Activated CD8-positive, alpha-beta memory T cell treated with anti-CD3 and anti-CD28 coated beads for 24 hours (primary cell): ENCODE measurements at places on chromosomes 3 and 15.

- no peak for DNase-seq
Measured at GRCh38 chr3:136753326-136753939, 1.3 kb upstream of the STAG1 start.

DNA sequence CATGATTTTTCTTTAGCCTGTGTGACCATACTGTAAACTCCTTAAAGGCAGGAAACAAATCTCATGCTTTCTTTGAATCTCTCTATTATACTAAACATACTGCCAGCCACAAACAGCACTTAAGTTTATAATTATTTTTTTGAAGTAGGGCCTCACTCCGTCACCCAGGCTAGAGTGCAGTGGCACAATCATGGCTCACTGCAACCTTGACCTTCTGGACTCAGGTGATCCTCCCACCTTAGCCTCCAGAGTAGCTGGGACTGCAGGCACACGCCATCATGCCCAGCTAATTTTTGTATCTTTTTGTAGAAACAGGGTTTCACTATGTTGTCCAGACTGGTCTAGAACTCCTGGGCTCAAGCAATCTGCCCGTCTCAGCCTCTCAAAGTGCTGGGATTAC lies 14.5 kb upstream of the SLITRK3 start:
- DNase-seq = no peak

GRCh38 chr15:68574046-68574445 lies 4.7 kb upstream of the CORO2B start:
- DNase-seq = no peak

GRCh38 chr3:157175691-157176507 lies 16.0 kb upstream of the CCNL1 start:
- DNase-seq = peak; percentile 63

DNA sequence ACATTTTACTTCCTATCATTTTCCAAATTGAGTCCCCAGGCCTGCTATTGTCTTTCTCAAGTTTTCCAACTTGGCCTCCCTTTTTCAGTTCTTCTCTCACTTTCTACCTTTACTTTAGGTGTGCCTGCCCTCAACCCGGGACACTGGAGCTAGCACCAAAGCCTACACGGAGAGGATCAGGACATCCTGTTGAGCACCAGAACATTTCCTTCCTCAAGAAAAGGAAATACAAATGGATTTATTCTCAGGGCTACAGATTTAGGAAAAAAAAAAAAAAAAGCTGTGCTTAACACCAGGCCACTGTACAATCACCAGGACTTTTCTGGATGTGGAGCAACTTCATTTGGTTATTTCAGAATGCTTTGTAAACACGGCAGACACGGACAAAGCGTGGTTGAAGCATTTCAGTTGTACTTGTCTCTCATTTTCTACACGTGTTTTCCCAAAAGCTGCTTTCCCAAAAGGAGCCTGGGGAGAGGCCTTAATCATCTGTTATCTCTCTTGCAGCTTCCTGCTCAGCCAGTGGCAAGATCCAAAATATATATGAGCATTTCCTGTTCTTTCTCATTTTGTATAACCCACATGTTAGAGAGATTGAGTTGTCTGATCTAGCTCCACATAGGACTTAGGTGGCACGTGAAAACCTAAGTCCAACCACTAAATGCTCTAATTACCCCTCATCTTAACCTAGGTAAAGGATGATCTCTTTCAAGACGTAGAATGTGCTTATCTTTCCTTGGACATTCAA lies 15.5 kb upstream of the ATP1B3 start:
- DNase-seq = no peak

DNA sequence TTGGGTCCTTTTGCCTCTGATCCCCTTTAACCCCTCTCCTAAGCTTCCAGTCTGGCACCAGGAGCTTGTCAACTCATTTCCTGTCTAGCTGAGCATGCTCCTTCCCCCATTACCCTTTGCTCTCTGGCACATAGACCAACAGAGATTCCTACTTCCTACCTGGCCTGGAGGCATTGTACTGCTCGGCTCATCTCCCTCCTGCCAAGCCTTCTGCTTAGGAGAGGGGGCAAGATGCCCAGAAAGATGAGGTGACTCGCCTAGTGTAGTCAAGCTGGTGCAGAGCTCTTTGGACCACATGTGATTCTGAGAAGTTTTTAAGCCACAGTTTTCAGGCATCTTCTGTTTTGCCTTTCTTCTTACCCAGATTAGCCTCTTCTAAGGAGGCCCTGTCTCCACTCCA lies 95.4 kb downstream of the ZNF621 start:
- DNase-seq = no peak

- no peak for DNase-seq
Measured at GRCh38 chr3:28066020-28066419, 175.4 kb upstream of the CMC1 start.

DNA sequence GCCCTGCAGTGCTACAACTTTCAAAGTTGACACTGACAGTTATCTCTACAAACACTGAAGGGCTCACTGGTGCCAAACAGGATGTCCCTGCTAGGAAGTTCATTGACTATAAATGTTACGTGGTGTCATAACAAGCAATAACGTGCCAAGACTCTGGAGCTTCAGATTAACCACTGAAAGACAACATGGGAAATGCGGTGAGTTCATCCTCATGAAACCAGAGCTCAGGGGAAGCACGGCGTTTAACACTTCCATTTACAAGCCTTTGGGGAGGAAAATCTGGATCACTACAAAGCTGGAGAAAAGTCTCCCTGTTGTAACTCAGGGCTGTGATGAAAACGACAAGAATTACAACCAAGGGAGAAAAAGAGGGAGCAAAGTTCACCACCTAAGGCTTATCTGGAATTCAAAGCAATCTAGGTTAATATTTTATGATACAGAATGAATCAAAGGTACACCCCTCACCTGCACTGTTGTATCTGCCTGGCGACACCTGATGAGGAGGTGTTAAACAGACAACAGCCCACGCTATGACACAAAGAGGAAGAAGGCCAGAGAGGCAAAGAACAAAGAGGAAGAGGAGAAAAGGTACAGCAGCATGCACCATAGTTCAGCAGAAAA lies 27.0 kb downstream of the SHQ1 start:
- DNase-seq = no peak

DNA sequence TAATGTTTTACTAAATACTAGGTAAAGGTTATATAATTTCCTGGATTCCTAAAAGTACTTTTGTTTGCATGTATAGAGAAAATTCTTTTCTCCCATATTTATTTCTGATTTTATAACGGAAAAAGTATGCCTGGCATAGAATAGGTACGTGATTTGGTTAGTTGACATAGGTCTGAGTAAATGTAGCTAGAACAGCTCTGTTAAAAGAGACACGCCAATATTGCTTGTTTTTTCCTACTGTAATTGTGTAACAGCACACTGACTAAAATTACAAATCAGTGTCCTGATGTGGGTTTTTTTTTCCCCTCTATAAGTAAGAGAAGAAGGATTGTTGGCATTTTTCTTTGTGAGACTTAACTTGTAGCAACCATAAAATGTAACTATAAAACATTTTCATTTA lies 26.7 kb downstream of the KLHL24 start:
- no peak for DNase-seq

DNA sequence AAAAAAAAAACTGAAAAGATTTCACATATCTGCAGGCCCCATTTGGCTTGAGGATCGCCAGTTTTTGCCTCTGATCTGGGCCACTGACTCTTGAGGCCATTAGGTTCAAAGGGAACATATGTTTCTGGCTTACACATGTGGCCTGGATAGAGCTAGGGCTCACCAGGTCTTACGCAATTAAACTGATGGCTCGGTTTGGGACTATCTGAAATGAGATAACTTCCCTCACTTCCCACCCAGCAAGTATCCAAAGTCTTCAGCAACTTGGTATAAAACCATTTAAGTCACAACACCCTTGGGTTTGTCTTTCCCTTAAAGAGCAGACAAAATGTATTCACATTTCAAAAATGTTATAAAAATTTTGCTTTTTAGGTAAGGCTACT lies 36.3 kb downstream of the LRIG1 start:
- DNase-seq = no peak

- DNase-seq = no peak
Measured at GRCh38 chr15:59543721-59544547, 67.6 kb upstream of the GCNT3 start.

GRCh38 chr15:43126356-43126755 lies 7.0 kb upstream of the TMEM62 start:
- no peak for DNase-seq

DNA sequence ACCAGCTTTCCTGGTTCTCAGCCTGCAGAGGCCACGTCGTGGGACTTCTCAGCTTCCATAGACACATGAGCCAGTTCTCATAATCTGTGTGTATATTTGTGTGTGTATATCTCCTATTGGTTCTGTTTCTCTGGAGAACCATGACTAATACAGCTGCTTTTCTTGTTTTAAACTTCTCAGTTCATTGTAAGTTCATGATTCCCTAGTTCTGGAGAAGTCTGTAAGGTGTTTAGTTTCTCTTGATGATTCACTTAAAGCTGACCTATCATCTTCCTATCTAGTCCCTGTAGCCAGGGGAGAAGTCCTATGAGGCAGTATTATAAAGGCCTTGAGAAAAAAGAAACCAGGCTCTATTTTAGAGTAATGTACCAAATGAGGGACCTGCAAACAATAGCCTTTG lies 147.7 kb downstream of the RYR3 start:
- DNase-seq = no peak

DNA sequence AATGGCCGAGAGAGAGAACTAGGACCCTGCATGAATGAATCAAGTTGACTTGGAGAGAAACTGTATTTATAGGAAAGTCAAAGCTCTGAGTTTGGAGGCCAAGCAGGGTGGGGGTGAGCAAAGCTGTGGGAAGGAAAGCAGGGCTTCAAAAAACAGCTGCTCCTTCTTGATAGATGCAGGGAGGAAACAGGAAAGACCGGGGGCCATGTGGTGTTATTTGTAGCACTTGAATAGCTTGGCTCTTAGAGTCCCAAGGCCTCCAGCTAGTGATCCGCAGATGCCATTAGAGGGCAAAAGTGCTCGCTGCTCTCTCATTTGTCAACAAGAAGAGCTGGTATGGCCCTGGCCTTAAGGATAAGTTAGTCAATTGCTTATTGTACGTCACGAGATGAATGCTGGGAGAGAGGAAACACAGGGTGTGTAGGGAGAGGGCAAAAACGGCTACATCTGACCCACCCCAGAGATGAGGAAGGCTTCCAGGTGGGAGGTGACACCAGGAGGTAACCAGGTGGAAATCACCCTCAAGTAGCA lies at the start of gene ALG1L2:
Gene ALG1L2, plus strand, starts transcription at position 481 of the 531 bp plus-strand sequence. CDS start 186 bp downstream, outside the sequence.
- DNase-seq = no peak

- peak; percentile 28 for DNase-seq
Measured at GRCh38 chr3:194876403-194877095, 190.9 kb downstream of the FAM43A start.

GRCh38 chr3:335240-335639 lies 138.7 kb downstream of the CHL1 start:
- no peak for DNase-seq

DNA sequence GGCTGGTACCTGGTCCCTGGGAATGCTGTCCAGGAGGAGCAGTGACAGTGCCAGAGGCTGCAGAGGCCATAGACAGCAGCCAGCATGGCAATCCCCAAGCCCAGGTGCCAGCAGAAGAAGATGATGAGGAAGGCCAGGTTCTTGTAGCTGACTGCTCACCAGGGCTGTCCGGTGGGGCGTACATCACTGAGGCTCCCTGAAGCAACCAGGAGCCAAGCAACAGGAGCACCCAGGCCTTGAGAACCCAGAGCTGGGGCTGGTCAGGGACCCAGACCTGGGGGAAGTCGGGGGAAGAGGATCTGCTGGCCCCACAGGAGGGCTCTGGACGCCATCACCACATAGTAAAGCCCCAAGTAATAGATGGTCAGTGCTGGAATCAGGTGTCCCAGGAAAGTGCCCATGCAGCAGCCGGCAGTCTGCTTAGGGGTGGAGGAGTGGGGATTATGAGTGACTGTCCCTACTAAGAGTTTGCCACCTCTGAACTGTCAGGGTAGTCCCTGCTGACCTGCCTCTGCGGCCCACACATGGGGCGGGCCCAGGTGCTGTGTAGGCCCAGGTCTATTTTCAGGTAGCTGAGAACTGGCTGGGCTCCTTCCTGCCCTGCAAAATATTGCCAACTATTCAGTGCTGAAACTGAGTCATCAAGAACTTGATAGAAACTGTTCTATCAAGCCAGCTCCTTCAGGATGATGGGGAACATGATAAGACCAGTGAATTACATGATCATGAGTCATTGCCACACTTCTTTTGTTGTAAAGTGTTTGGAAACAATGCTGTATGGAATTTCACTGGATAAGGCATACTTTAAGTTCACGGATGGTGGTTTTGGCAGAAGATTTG lies 68.7 kb downstream of the CHRD start:
- DNase-seq = no peak

GRCh38 chr15:46710401-46710960 lies 1006.8 kb upstream of the SEMA6D start:
- DNase-seq = no peak

DNA sequence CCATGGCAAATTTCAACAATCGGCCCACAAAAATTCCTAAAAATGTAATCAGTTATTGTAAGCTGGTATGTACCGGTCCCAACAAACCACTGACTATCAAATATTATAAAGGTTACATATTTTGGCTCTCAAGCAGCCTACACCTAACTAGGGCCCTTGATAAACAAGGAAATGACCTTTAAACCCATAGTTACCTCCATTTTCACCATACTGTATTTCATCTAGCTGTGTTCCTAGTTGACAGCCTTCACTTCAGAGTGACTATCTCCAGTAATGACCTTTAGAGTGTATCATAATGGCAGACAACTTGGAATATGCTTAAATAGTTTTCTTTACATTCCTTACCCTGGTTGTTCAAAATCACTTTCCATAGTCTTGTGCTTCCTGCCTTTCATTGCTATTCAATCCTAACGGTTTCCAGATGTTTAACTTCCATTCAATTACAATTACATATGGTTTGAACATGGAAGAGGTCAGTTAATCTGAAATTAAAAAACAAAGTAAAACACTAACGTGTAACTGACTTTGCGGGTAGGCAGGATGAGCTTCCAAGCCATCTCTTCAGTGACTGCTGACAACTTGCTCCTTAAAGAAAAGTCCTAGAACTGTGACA lies 111.9 kb upstream of the TSC22D2 start:
- no peak for DNase-seq

GRCh38 chr3:129824926-129825541 lies 68.5 kb downstream of the TMCC1 start:
- no peak for DNase-seq

DNA sequence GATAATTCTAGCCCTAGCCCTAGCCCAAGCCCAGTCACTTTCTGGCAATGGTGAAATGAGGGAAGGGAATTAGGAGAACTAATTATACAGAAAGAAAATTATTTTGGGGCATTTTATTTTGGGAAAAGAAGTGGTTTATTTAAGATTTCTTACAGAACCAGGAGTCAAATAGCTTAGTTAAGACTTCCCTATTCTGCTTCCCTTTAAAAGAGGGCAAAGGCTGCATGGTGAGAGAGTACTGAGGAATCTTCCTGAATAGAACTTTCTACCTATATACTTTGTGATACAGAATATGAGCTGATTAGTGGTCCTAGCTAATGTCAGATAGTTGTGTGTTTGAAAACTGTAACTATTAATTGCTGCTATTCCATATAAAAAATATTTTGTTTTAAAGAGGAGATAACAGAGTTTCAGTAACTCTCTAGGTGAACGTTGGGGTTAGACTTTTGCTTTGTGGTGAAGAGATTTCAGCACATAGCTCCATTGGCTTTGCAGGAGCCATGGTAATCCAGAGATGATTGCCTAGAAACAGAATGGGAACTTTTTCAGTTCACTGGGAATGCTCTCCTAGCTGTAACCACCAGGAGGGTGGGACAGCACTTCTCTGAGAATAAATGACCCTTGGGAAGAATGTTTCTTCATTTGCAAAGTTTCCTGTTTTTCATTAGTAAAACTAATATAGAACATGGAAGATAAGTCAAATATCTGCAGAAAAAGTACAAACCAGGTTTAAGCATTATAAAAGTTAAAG lies 5.3 kb upstream of the GCSAM start:
- no peak for DNase-seq

- no peak for DNase-seq
Measured at GRCh38 chr3:186367631-186368030, 5.6 kb upstream of the DGKG start.
